ENCODE measurements at places on chromosomes 4 and X.

GRCh38 chrX:149157976-149158375 is 347.1 kb downstream of the IDS start:
- no peak for DNase-seq

GRCh38 chr4:170428929-170429328 is 339.2 kb upstream of the AADAT start:
- DNase-seq, result no peak

DNA sequence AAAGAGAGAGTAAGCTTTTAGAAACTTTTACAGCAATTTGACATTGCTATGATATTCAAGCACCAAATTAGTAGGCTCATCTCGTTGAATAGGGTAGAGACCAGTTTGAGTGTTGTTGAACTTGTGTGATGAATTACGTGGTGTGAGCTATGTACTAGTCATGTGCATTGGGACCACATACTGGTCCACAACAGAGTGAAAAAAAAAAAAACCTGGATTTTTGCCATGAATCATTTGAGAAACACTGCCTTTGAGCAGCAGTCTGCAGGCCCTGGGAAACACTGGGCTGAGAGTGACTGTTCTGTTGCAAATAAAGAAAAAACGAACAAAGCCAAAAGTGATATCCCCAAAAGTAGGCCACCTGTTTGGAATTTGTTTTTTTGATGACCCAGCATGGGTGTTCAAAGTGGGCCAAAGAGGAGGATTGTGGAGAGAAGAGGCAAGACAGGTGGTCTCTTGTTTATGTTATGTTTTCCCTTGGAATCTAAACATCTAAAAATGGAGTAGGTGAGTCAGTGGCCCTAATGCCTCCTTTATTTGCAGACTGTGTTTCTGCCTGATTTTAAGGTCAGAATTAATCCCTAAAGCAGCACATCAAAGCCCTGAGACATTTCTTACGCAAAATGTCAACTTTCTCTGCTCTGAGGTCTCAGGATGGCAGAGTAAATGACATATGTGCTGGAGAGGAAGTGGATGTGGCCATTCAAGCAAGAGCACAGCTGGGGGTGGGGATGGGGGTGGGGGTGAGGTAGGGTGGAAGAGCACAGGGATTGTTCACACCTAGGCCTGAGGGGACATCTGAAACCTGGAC is 33.5 kb downstream of the TAF7L start:
- DNase-seq, result peak; percentile 16

GRCh38 chr4:75696071-75696470 is 22.9 kb upstream of the G3BP2 start:
- DNase-seq, result no peak

DNA sequence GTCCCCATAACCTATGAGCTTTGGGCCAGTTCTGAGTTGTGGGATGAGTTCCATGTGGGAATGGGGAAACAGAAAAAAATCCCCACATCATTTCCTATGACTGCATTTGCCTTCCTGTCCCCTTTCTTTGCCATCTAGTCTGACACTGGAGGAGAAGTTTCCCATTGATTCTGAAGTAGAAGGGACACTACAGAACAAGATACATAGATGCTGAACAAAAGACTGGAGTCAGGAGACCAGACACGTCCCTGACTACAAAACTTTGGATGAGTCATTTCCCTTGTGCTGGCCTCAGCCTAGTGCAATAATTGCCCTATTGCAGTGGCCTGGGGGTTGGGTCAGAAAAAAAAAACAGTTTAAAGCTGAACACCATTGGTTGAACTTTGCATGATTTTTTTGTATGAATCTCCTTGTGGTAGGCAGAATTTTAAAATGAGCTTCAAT is 22.1 kb downstream of the BEX3 start:
- DNase-seq, result peak; percentile 64

GRCh38 chrX:9997524-9997923 is 30.4 kb downstream of the CLDN34 start:
- DNase-seq, result no peak

DNA sequence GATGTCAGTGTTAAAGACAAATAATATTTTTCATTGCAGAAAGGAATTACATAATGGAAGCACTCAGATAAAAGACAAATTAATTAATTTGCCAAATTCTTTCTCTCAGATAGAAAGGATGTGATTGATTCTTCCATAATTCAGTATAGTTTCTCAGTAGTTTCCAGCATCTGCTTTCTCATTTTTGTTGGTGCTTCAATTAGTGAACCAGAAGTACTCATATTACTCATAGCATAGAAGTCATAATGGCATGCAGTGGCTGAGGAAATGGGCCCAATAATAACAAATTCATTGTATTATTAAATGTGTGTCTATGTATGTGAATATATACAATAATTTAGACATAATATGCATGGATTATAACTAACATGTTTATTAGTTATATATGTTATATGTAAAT is 393.3 kb upstream of the TRAM1L1 start:
- peak; percentile 20 for DNase-seq
